ENCODE measurements at places on chromosomes 1 and 21. TPM values are rescaled to one million over a fixed set of nuclear protein-coding genes. Genes with fewer than 3 reads are reported as not detected.

SLC1A7 gene
- polyA plus RNA-seq: not detected

HRNR gene
- polyA plus RNA-seq: not detected

EPB41 gene
- polyA plus RNA-seq: 134 TPM

PIP5K1A gene
- polyA plus RNA-seq: 11.7 TPM

DIO1 gene
- polyA plus RNA-seq: not detected

YRDC gene
- 13.4 TPM for polyA plus RNA-seq

DNALI1 gene
- polyA plus RNA-seq: not detected

CYP4Z1 gene
- polyA plus RNA-seq: not detected

HLX gene
- not detected for polyA plus RNA-seq

SPRR2G gene
- not detected for polyA plus RNA-seq

ZNF644 gene
- polyA plus RNA-seq: 78.5 TPM

AUNIP gene
- polyA plus RNA-seq: not detected

TEX38 gene
- polyA plus RNA-seq: not detected

PLPPR4 gene
- not detected for polyA plus RNA-seq

WDR64 gene
- 0.22 TPM for polyA plus RNA-seq

SLC44A3 gene
- polyA plus RNA-seq: not detected

KPRP gene
- not detected for polyA plus RNA-seq

ZBTB18 gene
- 3.6 TPM for polyA plus RNA-seq

PTPRU gene
- not detected for polyA plus RNA-seq

HSPA6 gene
- polyA plus RNA-seq: not detected

FAM72B gene
- 0.27 TPM for polyA plus RNA-seq

CELA3A gene
- polyA plus RNA-seq: not detected

SMPDL3B gene
- polyA plus RNA-seq: not detected

MGST3 gene
- 119 TPM for polyA plus RNA-seq

LY9 gene
- polyA plus RNA-seq: 182 TPM

SPRR2E gene
- not detected for polyA plus RNA-seq

AMY1B gene
- polyA plus RNA-seq: not detected

CFAP107 gene
- polyA plus RNA-seq: not detected

IGSF3 gene
- polyA plus RNA-seq: not detected

TMEM201 gene
- 1.0 TPM for polyA plus RNA-seq

RSRP1 gene
- 63.6 TPM for polyA plus RNA-seq

USP48 gene
- 34.8 TPM for polyA plus RNA-seq

HSD3B2 gene
- not detected for polyA plus RNA-seq

Measured in naive thymus-derived CD4-positive, alpha-beta T cell (primary cell).